ACHN (cell line): ENCODE measurements at places on chromosomes 4 and X.
A peak's percentile ranks its signal among the peaks of the same experiment; 100 is the strongest.

DNA sequence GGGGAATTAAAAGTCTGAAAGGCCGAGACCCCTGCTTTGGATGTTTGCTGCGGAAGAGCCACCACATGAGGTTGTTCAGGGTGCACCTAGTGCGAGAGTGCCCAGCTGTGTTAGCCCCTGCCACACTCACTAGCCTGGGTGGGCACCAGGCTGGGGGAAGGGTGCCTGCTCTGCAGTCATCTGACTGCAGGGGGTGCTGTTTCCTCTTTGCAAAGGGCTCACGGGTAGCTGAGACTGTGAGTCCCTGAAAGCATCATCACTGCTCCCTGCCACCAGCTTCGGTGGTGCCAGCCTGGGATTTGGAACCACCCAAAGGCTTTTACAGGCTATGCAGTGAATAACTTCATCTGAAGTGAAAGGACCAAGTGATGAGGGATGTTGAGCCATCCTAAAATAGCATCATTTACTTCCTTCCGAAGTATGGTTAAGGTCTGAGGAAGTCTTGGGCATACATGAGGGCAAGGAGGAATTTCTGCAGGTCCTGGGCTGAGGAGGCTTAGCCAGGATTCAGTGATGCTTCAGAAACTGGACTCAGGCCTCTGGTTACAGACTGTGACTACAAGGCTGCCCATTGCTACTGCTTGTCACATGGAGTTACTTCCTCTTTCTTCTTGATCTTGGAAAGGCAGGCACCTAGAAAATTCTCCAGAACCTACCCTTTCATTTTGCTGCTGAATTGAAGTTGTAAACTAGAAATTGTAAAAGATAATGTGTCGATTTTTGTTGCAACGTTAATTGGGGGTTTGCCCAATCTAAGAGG is 293.2 kb upstream of the PRPS2 start:
- DNase-seq = peak; percentile 4

- DNase-seq = peak; percentile 43
Measured at GRCh38 chrX:41923978-41924683, 777 bp upstream of the CASK start.

DNA sequence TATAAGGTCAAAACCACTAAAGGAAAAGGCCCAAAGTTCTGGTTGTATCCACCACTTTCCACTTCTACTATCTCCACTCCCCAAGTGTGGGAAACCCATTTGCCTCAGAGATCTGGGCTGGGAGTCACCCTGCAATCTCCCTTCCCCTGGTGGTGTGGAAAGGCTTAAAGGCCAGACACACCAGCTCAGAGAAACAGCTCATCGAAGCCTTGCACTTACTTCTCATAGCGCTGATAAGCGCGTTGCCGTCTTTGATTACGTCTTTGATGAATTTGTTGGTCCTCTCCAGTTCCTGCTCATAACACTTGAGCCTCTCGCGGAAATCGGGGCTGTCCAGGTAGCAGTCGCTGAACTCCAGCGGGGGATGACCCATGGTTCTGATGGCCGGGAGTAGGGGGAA is 647 bp downstream of the OPHN1 start:
- peak; percentile 4 for DNase-seq

GRCh38 chrX:13770013-13770535 is 35.5 kb downstream of the OFD1 start:
- no peak for DNase-seq

- DNase-seq = no peak
Measured at GRCh38 chrX:119093991-119094735, 21.4 kb downstream of the CT47C1 start.

GRCh38 chrX:12581546-12581945 is 209.7 kb upstream of the PRPS2 start:
- no peak for DNase-seq

GRCh38 chr4:138494931-138495330 is 252.8 kb upstream of the SLC7A11 start:
- peak; percentile 26 for DNase-seq
